Camera-type eye (tissue), 1 donor: ENCODE measurements at places on chromosomes 1 and 21. TPM values are rescaled to one million over a fixed set of nuclear protein-coding genes. Genes with fewer than 3 reads are reported as not detected.

Gene PLA2G2F
- total RNA-seq: not detected

Gene PBX1
- total RNA-seq: 141 TPM

Gene LCA5L
- total RNA-seq: 3.8 TPM

Gene LENEP
- 6.0 TPM for total RNA-seq

Gene ANXA9
- total RNA-seq: 0.55 TPM

Gene CFAP107
- not detected for total RNA-seq

Gene TEDDM1
- total RNA-seq: not detected

Gene ST6GALNAC3
- total RNA-seq: 39.9 TPM

Gene BOLA1
- total RNA-seq: 18.4 TPM

Gene SLC44A5
- 19.1 TPM for total RNA-seq

Gene GNAT2
- total RNA-seq: 21.8 TPM

Gene EVA1B
- total RNA-seq: 18.7 TPM

Gene DRAM2
- 55.0 TPM for total RNA-seq

Gene MYCBP
- 10.4 TPM for total RNA-seq

Gene FCRL6
- total RNA-seq: 0.16 TPM

Gene YY1AP1
- 164 TPM for total RNA-seq

Gene PRAMEF15
- not detected for total RNA-seq

Gene TEX38
- not detected for total RNA-seq

Gene SV2A
- 38.3 TPM for total RNA-seq

Gene GPR3
- 0.33 TPM for total RNA-seq

Gene THBS3
- 50.7 TPM for total RNA-seq

Gene RNF186
- total RNA-seq: not detected

Gene CFAP57
- 1.2 TPM for total RNA-seq

Gene SPATA17
- total RNA-seq: 3.7 TPM

Gene RBP7
- 2.6 TPM for total RNA-seq

Gene LCE1E
- total RNA-seq: not detected

Gene CR1L
- total RNA-seq: not detected

Gene AIDA
- total RNA-seq: 51.2 TPM

Gene RBM8A
- 254 TPM for total RNA-seq

Gene OR2M3
- total RNA-seq: not detected

Gene HCRTR1
- total RNA-seq: not detected

Gene CLDN14
- not detected for total RNA-seq

Gene IGSF3
- 50.4 TPM for total RNA-seq

Gene KRTAP13-2
- total RNA-seq: not detected

Gene APOBEC4
- not detected for total RNA-seq

Gene LAMB3
- total RNA-seq: 11.1 TPM

Gene CAPZB
- 110 TPM for total RNA-seq

Gene SRSF4
- total RNA-seq: 78.6 TPM

Gene VSIG8
- total RNA-seq: not detected

Gene PRMT6
- total RNA-seq: 29.9 TPM

Gene IL6R
- 4.6 TPM for total RNA-seq

Gene C4BPA
- not detected for total RNA-seq

Gene ACTL8
- not detected for total RNA-seq

Gene NUF2
- 14.2 TPM for total RNA-seq

Gene TMEM79
- 3.7 TPM for total RNA-seq

Gene FBXO28
- total RNA-seq: 48.5 TPM

Gene HRNR
- not detected for total RNA-seq

Gene KCND3
- 16.2 TPM for total RNA-seq
